ENCODE measurements at places on chromosomes 6 and 20.

GRCh38 chr6:105983763-105984162 lies 102.4 kb upstream of the PRDM1 start:
- no peak for DNase-seq

- no peak for DNase-seq
Observed at GRCh38 chr6:146289816-146290588, 253.6 kb upstream of the RAB32 start.

- DNase-seq, result no peak
Observed at GRCh38 chr20:24673678-24674570, 204.5 kb downstream of the SYNDIG1 start.

- DNase-seq, result no peak
Observed at GRCh38 chr6:100493206-100493888, 28.6 kb upstream of the SIM1 start.

DNA sequence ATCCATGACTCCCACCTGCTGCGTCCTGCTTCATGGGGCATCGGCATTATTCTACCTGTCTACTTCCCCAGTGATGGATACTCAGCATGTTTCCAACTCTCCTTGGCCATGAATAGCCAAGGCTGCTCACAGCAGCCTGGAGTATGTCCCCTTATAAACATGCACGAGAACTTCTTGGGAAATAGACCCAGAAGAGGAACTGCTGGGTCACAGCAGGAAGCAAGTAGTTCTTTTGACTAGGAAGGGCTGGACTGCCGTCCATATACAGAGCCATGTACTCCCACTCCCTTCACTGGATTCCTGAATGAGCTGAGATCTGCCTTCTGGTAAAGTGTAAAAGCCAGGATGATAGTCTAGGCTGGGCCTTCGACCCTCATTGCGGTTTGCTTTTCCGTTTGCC lies 106.3 kb upstream of the KCNK16 start:
- DNase-seq, result no peak

DNA sequence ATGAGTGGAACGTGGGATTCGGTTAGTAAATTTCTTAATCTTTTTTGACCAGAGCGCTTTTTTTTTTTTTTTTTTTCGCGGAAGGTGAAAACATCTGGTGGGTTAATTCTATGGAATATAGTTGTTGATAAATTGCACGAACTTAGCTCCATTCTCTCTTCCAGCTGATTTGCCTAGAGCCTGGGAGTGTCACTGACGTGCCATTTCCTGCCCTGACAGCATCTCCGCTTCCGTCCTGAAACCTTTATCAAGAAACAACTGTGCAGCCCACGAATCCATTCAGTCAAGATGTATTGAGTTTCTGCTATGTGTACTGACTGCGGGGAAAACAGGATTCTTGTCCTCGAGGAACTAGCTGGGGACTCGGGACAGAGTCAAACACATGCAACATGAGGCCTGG lies 59.5 kb upstream of the TGM3 start:
- no peak for DNase-seq

DNA sequence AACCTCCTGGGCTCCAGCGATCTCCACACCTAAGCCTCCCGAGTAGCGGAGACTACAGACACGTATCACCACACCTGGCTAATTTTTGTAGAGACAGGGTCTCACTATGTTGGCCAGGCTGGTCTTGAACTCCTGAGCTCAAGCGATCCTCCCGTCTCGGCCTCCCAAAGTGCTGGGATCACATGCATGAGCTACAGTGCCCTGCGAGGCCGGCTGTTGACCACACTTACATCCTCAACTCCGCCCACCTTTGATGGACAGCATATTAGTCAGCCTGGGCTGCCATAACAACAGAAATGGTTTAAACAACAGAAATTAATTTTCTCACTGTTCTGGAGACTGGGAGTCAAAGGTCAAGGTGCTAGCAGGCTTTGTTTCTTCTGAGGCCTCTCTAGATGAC lies 107.7 kb downstream of the JPH2 start:
- DNase-seq, result no peak

- DNase-seq, result no peak
Observed at GRCh38 chr6:134453792-134454510, 136.0 kb upstream of the SGK1 start.

DNA sequence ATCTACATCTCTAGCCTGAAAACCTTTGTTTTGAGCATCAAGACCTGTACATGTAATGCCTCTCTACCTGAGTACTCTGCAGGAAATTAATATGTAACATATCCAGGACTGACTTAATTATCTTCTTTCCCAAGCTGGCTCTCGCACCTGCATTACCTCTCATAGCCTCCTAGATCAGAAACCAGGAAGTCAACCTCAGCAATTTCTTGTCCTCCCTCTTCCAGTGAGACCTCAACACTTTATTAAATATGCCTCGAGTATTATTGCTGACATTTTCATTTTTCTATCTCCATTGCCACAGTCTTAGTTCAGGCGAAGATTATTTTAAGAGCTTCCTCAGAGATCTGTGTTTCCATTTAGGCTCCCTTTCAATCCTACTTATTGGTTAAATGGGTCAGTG lies 69.0 kb downstream of the MACROD2 start:
- no peak for DNase-seq

DNA sequence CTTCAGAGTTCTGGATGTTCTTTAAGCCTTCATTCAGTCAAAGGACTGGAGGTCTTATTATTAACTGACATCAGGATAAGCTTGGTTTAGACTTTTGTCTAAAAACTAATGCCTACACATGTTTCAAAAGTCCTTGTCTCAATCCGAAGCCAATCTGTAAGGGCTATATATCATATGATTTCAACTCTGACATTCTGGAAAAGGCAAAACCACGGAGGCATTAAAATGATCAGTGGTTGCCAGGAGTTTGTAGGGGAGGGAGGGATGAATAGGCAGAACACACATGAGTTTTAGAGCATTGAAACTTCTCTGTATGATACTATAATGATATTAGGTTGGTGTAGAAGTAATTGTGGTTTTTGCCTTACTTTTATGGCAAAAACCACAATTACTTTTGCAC lies 1285.8 kb upstream of the CITED2 start:
- no peak for DNase-seq

DNA sequence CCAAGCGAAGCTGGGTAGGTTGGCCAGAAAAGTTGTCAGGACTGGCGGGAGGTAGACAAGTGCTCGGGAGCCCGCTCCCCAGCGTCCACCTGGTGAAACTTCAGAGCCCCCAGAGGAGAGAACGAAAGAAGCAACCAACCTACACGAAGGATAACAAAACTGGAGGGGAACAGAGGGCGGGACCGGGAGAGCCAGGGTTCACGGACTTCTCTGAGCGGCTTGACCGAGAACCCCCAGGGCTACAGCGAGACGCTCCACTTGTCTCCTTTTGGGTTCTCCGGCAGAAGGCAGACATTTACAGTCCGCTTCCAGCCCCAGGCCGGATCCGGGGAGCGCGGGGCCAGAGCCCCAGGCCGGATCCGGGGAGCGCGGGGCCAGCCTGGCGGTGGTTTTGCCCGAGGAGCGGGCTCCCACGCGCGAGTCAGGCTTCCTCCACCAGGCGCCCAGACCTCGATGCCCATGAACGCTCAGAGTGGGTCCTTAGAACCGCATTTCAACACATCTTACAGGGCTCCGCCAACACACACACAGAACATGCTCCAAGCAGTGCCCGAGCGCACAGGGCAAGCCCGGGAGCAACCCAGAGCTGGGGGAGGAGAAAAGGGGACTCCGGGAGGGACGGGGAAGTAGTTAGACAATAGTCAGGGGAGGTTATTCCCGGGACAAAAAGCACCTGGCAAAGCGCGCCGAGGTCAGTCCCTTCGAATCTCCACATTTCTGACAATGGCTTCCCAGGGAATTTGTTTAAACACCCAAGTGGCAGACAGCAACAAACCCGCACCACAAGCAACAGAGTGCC lies 1.1 kb downstream of the PTPRK start:
- peak; percentile 76 for DNase-seq

DNA sequence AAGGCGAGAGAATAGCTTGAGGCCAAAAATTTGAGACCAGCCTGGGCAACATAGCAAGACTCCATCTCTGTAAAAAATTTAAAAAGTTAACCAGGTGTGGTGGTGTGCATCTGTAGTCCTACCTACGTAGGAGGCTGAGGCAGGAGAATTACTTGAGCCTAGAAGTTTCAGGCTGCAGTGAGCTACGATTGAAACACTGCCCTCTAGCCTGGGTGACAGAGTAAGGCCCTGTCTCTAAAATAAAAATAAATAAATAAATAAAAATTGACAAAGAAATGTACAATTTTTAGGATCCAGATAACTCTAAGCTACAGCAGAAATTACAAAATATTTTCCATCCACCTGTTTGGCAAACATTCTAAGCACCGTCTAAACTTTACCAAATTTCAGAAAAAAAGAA lies 941.0 kb upstream of the ADGRB3 start:
- no peak for DNase-seq

- no peak for DNase-seq
Observed at GRCh38 chr6:29651413-29652197, 5.3 kb upstream of the MOG start.

DNA sequence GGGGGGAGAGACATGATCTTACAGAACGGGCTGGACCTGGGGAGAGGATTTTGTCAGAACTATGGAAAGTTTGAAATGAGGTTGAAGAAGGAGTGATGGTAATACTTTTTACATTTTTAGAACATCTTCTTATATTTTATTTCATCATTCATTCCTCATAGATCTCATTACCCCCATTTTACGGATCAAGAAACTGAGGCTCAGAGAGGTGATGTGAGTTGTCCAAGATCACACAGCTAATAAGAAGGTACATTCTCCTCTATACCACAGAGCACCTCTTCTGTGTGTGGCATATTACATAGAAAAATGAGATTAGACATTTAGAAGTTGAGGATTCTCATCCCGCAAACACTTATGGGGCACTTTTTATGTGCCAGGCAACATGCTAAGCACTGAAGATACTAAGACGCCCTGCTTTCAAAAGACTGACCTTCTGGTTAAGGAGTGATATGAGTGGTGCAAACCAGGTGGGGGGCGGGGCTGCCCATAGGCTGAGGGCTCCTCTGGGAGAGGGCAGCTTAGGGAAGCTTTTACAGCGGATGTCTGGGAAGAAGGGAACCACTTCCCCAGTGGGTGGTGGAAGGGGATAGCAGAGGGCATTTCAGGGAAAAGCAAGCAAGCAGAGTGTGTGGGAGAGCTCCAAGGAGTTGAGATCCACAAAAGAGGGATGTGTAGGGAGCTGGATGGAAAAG lies 17.4 kb upstream of the RNF39 start:
- no peak for DNase-seq

- DNase-seq, result peak; percentile 69
Observed at GRCh38 chr6:53986165-53986720, 125.0 kb upstream of the MLIP start.

- peak; percentile 93 for DNase-seq
Observed at GRCh38 chr20:23606652-23607049, 934 bp upstream of the CST9 start.

DNA sequence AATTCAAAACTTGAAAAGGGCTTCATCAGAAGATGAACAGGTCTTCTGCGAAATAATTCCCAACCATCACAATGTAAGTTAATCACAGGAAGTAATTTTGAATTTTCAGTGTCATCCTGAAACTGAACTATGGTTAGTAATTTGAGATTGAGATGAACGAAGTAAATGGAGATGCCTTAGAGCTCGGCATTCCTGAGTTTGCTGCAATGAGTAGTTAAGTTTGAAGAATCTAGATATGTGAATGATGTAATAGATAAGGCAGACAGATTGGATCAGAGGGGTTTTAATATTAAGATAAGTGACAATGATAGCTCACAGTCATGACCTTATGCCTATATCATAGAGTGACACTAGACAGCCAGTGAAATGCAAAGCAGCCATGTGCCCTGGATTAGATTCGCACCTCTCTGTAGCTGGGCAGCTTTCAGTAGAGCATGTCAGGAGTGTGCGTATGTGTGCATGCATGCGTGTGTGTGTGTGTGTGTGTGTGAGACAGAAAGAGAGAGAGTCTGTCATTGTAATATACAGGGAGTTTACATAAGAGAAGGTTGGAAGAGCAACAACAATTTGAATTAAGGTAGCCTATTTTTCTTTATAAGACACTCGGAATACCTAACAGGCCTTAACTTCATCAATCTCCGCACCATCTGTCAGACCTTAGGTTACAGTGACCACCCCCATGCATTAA lies 233.0 kb downstream of the GMPR start:
- no peak for DNase-seq

DNA sequence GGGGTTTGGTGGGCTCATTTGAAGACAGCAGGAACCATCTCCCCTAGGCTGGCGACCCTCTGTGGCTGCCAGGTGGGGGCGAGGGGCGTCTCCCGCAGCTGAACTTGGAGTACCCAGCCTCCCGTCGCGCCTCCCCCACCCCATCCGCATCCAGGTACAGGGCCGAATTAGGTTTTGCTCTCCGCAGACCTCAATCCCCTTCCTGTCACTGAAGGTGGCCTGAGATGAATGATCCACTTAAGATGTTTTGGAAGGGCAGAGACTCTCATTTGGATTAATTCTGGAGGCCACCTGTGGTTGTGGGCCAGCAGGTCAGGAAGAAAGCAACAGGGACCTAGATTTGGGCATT lies 493 bp downstream of the CD83 start:
- no peak for DNase-seq

- no peak for DNase-seq
Observed at GRCh38 chr6:40903456-40903855, 135.6 kb downstream of the UNC5CL start.

GRCh38 chr20:63282946-63283345 lies 10.0 kb upstream of the COL20A1 start:
- DNase-seq, result no peak

DNA sequence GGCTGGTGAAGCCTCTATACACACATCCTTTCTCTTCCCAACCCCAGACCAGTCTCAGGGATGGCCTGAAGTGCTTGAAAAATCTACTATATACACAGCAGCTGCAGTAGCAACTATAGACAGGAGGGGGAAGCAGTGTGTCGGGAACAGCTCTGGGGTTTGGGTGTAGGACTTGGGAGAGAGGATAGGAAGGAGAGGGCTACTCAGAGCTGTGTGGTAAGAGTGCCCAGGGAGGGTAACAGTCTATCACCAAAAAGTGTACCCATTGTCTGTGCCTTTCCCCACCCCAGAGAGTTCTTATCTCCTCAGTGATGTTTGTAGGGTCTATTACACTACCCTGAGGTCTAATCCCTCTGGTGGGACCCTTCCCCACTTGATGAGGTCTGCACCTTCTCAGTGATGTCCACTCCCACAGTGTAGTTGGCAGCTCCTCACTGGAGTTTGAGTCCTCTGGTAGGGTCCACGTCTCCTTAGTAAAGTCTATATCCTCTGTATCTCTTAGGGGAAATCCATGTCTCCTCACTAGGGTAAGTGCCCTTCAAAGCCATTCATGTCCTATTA lies 1.5 kb upstream of the GGT7 start:
- peak; percentile 69 for DNase-seq

- DNase-seq, result no peak
Observed at GRCh38 chr6:78538002-78538401, 329.3 kb upstream of the IRAK1BP1 start.

DNA sequence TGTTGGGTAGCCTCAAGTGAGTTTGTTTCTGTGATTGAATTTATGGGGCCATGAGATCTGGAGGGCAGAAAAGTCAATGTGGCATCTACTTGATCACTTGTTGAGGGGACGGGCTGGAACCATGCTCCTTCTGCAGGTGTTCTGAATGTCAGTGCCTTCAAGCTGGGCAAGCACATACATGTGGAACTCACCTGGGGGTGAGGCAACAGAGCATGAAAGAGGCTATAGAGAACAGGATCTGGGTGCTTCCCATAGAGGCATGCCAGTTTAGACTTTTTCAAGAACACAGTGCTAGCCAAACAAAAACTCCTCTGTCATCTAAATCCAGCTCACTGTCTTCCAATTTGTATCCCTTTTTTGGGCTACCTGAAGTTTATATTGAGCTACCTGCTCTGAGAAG lies 77.8 kb upstream of the SLC35B3 start:
- DNase-seq, result no peak

All from right cardiac atrium (tissue), 5 donors.